Inflammatory macrophage treated with lipopolysaccharide for 1 hour (primary cell): ENCODE measurements at places on chromosomes 16 and 17.

DNA sequence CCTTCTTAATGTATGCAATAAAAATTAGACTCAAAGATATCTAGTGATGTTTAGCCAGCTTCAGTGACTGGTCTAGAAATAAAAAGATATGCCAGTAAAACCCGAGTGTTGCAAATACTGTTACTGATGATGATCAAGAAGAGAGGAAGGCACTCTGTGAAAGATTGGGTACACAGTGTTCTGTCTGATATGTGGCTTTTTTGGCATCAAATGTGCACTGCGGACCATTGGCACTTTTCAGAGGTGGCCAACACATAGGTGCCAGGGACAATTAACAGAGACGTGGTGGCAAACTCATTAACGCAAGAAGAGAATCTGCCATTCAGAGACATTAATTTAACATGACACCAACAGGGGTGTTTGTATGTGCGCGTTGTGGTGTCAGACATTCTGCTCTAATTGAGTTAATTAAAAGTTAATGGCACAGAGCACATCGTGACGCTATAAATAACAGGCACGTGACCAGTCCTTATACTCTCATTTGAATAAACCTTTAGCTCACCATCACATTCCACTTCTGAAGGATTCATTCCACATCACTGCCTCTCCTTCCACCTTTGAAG, 549.3 kb upstream of the HSBP1 start:
- DNase-seq: no peak

DNA sequence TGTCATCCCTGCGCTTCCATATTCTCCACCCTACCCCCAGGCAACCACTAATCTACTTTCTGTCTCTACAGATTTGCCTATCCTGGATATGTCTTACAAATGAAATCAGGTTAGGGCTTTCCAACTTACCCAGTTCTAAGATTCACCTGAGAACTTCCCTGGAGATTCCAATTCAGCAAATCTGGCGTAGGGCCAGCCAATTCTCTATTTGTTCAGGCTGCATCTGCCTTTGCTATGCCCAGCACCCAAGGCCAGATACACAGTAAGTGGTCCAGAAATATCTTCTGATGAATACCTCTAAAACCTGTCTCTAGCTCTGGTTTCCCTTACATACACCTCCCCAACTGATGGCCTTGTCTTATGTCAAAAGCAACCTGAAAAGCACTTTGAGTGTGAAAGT, 10.4 kb upstream of the CTCF start:
- no peak for DNase-seq

GRCh38 chr17:16046966-16047365, 47.3 kb downstream of the TTC19 start:
- DNase-seq: no peak

GRCh38 chr16:65817066-65817465, 549.4 kb upstream of the CDH5 start:
- DNase-seq: no peak

DNA sequence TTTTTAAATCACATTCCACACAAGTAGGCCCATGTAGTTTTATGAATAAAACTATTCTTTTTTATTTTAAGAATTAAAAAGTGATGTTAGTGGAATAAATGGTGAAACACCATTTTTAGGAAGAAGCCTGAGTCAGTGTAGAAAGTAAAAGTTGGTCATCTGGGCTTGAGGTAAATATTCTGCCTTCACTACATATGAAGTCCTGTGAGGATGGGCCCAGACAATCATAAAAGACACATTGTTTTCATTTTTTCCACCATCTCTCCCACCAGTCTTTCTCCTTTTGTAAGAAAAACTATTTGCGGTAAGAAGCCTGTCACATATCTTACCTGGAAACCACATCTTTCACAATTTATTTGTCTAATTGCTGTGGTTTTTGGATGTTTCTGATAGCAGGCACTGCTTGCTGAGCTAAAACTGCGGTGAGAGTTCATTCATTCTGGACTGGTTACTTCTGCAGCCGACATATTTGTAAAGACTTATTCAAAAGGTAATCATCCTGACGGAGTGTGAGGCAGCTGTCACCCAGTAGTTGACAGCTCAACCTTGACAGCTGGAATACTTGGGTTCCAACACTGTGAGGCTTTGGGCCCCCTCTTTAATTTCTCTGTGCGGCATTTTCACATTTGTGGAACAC, 10.6 kb upstream of the RFFL start:
- DNase-seq: no peak

- no peak for DNase-seq
Observed at GRCh38 chr17:10195090-10195805, 3.2 kb downstream of the GAS7 start.

DNA sequence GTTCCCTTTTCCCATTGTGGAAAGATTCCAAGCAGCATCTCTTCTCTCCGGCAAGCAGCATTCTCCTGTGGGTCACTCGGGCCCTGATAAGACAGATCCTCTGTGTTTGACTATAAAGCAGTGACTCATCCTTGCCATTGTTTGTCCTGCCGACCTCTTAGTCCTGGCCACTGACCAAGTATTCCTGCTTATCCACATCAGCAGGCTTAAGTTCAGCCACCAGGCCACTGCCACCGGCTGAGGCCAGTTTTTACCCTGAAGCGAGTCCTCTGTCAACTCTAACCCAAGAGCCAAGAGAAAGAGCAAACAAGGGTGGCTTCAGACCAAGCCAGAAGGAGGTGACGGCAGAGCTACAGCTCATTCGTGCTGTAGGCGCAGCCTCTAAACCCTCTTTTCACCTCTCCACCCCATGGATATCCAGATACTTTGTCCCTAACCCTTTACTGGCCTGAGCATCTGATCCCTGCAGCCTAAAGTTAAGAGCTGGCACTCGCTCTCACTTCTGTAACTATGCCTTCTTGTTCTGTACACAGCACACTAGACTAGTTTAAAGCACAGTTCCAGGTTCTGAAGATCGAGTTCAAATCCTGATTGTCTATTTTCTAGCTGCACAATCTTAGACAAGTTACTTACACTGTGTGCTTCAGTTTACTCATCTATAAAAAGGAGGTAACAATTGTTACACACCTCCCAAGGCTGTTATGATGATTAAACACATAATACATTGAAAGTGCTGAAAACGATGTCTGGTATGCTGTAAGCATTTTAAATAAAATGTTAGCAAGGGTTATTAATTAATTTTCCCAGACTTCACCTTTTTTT, 31.0 kb downstream of the SOX9 start:
- no peak for DNase-seq

GRCh38 chr17:6430769-6431168, 4.2 kb downstream of the AIPL1 start:
- DNase-seq: no peak
